ENCODE measurements at places on chromosomes 13 and 19.

DNA sequence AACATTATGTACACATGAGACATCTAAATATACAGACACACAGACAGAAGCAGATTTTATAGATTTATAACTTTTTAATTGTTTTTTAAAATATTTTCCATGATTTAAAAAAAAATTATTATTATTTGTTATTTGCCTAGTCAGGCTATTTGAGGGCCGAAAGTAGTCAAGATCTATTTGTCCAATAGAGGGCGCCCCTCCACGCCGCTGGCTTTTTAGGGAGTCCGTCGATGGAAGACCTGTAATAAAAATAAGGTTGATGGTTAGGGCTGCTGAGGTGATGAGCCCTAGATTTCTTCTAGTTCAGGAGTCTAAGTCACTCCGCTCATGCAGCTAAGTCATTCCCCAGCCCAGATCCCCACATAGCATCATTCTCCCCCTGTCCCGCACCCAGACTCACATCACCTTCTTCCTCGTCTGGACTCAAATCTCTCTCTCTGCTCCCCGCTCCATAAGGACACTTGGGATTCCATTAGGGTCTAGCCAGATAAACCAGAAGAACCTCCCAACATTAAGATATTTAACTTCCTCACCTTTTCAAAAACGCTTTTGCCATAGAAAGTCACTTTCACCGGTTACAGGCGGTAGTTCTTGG lies 33.9 kb upstream of the CEACAM21 start:
- no peak for DNase-seq

- DNase-seq: no peak
Measured at GRCh38 chr13:49844181-49844580, 51.7 kb upstream of the KPNA3 start.

DNA sequence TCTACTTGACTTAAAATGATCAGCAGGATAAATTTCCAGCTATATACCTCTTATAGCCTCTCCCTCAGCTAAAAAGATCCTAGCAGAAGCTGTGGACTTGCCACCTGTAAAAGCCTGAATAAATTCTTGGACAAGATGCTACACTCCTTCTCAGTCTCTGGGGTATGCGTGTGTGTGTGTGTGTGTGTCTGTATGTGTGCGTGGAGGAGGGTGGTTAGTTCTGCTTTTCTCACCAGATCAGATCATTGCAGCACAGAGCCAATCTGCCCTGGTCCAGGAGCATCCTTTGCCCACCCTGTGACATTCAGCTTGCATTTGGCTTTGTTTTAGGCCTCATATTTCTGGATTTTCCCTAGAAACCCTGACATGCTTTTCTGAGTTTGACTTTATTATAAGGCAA lies 438.3 kb downstream of the RFC3 start:
- no peak for DNase-seq

GRCh38 chr13:35789335-35790165 lies 313.1 kb upstream of the MAB21L1 start:
- no peak for DNase-seq

DNA sequence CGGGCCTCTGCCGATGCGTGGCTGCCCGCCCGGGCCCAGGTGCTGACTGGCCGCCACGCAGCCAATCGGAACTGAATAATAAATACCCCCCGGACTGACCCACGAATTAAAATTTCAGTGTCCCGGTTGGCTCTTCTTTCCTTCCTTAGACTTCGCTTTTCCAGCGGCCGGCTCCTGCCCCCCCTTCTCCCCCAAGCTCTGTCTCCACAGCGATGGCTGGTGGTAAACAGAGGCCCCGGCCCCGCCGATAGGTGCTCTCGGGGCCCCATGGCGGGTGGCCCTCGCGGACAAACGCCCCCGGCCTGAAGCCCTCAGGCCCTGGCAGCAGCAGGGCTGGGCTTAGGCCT lies 2.6 kb downstream of the ZBTB7A start:
- DNase-seq: peak; percentile 66

DNA sequence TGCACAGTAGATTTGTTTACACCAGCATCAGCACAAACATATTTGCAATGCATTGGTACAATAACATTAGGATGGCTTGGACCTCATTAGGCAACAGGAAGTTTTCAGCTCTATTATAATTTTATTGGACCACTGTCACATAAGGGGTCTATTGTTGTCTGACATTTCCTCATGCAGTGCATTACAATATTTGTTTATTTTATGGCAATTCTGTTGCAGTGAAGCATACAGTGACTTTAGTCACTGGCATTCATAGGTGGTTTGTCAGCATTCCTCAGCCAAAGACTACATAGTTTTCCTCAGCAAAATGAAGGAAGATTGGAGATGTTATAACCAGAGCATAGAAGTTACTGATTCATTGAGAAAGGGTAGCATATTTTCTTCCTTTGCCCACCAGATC lies 1732.9 kb downstream of the PCDH9 start:
- peak; percentile 1 for DNase-seq

GRCh38 chr13:46556418-46556779 lies 3.4 kb downstream of the LRCH1 start:
- no peak for DNase-seq

DNA sequence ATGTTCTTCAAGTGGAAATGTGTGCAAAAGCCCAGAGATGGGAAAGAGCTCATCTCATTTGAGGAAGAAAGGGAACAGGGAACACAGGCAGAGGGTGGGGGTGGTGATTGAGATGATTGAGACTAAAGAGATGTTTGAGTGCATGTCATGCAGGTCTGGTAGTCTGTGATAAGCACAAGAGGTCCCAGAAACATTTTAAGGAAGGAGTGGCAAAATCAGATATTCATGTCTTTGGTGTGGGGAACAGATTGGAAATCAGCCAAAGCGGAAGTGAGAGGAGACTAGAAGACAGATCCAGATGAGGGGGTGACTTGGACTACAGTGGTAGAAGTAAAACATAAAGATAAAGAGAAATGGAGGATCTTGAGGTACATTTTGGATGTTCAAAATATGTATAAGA lies 39.4 kb upstream of the DACH1 start:
- DNase-seq: no peak

DNA sequence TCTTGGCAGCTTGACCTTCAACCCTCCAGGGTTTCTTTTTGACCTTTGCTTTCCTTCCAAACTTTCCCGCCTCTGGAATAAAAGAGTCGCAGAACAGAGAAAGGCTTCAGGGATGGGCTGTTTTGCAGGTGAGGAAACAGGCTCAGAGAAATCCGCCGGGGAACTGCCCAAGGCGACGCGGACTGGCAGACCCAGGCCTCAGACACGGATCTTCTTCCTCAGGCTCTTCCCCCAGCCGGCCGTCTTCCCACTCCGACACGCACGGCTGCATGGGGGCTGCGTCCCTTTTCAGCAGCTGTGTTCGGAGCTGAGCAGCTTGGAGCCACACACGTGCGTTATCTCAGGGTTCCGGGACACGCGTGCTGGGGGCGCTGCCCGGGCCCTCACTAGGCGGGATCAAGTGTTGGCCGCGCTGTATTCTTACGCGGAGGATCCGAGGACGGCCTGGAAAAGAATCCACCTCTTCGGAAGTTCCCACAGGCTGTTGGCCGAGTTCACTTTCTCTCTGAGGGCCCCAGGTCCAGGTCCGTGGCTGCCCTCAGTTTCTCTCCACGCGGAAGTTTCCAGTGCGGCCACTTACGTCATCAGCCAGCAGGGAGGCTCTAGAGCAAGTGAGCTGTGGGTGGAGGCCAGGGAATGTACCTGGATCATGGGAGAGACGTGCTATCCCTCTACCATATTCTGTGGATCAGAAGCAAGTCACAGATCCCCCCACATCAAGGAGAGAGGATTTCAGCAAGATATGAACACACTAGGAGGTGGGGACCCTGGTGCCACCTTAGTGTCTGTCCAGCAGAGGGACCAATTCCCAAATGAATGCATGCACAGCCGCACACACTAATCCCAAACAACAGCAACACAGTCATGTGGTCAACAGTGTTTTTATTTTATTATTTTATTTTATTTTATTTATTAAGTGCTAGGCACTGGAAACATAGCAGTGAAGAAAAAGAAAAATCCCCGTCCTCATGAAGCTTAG lies 100.4 kb downstream of the ING1 start:
- no peak for DNase-seq
